Activated T-cell treated with anti-CD3 and anti-CD28 coated beads, Interleukin-2, amount 50 U/mL, for 72 hours (primary cell): ENCODE measurements at places on chromosomes 2 and 18. TPM values are rescaled to one million over a fixed set of nuclear protein-coding genes. Genes with fewer than 3 reads are reported as not detected.

GRCh38 chr2:119431976-119432850 lies 559 bp downstream of the TMEM37 start:
- H3K4me1 ChIP-seq: peaks cover 6% of the 10 kb centered on the region
- H3K27me3 ChIP-seq: peaks cover 73% of the 10 kb centered on the region
- H3K27ac ChIP-seq: no peak overlapping the region
- H3K36me3 ChIP-seq: no peaks in the 10 kb centered on the region

DNA sequence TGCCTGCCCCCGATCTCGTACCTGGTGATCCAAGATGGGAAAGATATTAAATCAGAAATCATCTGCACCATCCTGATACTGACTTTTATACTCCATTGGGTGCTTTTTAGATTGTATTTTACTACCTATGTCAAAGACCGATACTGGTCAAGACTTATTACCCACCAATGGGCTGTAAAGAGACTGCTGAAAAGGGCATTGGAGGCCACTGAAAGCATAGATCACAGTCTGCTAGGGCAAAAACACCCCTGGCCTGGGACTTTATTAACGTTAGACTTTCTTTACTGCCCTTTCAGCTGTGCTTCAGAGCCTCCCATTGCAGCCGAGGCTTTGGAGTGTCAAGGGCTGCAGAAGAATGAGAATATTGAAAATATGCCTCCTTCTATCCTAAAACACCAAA lies 472.8 kb upstream of the DDX18 start:
- H3K4me1 ChIP-seq: no peaks in the 10 kb centered on the region
- no peak overlapping the region for H3K4me3 ChIP-seq
- no peak overlapping the region for H3K27ac ChIP-seq

DNA sequence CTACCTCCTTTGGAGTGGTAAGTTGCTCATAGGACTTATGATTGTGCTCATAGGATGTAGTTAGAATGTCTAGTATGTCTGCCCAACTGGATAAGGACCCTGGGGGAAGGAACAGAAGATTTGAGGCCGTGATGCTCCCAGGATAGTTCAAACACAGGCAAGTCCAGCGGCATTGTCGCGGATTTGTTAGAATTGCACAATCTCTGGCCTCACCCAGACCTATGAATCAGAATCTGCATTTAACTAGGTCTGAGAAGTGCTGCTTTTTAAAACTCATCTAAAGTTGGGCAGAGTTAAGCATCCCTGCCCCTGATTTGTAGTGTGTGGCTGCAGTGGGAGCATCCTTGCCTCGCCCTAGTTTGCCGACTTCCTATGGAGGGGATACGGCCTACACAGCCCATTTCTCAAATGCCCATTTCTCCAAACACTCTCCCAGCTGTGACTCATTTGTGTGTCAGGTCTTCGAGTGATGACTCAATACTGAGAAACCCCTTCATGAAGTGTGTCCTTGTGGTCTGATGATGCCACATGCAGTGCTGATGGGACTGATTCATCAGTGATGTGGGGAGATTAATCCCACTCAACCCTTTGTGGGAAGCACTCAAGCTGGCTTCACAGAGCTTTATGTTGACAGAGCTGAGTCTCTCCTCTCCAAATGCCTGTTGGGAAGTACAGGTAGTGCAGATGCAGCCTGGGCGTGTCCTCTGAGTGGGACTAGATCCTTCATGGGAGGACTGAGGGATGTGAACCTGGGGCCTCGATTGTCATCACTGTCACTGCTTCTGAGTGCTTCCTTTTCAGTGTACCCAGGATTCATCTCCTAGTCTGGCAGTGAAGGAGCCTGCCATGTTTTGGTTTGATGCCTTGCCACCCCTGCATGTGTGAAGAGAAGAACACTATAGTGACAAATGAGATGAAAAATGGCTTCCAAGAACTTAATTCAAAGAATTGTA lies 18.7 kb downstream of the SMIM21 start:
- H3K27me3 ChIP-seq: peaks cover 29% of the 10 kb centered on the region
- H3K4me3 ChIP-seq: peak overlapping the region; percentile 13
- no peaks in the 10 kb centered on the region for H3K36me3 ChIP-seq
- DNase-seq: peak; percentile 57

GRCh38 chr2:163794635-163795034 lies 58.8 kb upstream of the FIGN start:
- H3K27me3 ChIP-seq: no peaks in the 10 kb centered on the region
- H3K27ac ChIP-seq: no peak overlapping the region
- no peaks in the 10 kb centered on the region for H3K4me1 ChIP-seq

- H3K4me3 ChIP-seq: no peak overlapping the region
- no peaks in the 10 kb centered on the region for H3K4me1 ChIP-seq
- DNase-seq: no peak
- H3K27me3 ChIP-seq: no peaks in the 10 kb centered on the region
Measured at GRCh38 chr2:53512071-53512826, 255.4 kb upstream of the CHAC2 start.

- H3K4me3 ChIP-seq: no peak overlapping the region
- no peak overlapping the region for H3K27ac ChIP-seq
- no peaks in the 10 kb centered on the region for H3K4me1 ChIP-seq
- DNase-seq: no peak
- H3K36me3 ChIP-seq: no peaks in the 10 kb centered on the region
Measured at GRCh38 chr2:110904779-110905148, 172.4 kb downstream of the ACOXL start.

DNA sequence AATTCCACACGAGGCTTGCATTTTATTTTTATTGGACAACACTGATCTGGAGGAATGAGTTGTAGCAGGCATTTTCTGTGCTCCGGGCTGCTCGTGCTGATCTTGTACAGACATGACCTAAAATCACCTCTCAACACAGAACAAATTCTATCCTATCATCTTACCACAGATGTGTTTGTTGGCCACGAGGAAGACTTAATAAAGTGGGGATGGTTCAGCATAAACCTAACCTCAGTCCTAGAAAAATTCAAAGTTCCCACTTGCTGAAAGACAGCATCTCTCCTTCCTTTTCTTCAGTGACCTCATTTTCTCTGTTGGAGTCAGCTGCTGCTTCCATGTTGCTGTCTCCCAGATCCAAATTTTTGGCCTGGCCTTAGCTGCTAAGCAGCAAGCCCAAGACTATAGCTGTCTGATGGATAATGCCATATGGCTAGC lies 45.3 kb downstream of the RBKS start:
- H3K27me3 ChIP-seq: no peaks in the 10 kb centered on the region
- no peak overlapping the region for H3K27ac ChIP-seq
- H3K36me3 ChIP-seq: no peaks in the 10 kb centered on the region

The UGT1A10 gene
- total RNA-seq: not detected

The DHX57 gene
- 21.7 TPM for total RNA-seq

The IL1RN gene
- total RNA-seq: 44.3 TPM

The VWA3B gene
- 0.19 TPM for total RNA-seq
